ENCODE measurements at places on chromosomes 7 and 10.

- DNase-seq: peak; percentile 35
These were observed 350.6 kb downstream of the TFEC start for GRCh38 chr7:115679976-115680375.

DNA sequence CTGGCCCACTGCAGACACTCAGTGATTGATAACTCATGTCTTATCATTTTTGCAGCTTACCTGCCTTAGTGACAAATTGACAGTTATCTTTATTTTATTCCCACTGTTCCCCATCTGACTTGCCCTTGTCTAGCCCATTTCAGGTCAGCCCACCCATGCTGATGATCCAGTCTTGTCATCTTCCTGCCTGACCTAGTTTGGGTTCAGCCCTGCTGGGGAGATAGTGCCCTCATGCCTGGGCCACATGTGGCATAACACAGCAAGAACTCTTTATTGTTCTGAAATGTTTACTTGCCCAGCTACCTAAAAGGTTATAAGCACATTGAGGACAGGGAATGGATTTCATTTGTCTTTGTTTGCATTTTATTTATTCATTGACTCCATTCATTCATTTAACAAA, 75.6 kb downstream of the ENTPD1 start:
- no peak for DNase-seq

DNA sequence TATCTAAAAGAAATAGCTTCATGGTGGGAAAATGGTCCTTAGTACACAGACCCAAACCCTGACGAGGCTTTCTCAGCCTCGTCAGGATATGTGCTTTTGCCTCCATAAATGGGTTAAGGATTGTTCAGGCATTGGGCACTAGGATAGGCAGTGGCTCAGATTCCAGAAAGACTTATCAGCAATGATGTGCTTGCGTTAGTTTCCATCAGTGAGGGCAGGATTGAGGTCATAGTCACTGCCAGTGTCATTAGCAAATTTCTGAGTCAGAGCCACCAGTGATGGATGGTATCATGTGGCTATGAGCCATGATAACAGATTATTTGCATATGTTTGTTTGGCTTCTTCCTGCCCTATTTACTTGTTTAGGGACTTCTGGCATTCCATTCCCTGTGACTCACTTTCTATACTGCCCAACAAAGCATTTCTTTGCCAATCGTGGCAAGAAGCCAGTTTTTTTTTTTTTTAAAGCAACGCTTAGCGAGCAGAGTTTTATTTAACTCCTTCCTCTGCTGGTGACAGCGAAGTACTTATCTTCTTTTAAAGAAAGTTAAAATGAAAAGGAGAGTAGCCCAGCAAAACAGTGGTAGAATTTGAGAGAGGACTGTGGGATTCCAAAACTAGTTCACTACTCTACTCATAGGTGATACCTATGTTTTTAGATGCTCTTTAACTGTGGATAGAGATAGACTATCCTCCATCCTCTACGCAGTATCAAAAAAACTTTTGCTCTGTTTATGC, 44.4 kb downstream of the MYPN start:
- DNase-seq: peak; percentile 99

DNA sequence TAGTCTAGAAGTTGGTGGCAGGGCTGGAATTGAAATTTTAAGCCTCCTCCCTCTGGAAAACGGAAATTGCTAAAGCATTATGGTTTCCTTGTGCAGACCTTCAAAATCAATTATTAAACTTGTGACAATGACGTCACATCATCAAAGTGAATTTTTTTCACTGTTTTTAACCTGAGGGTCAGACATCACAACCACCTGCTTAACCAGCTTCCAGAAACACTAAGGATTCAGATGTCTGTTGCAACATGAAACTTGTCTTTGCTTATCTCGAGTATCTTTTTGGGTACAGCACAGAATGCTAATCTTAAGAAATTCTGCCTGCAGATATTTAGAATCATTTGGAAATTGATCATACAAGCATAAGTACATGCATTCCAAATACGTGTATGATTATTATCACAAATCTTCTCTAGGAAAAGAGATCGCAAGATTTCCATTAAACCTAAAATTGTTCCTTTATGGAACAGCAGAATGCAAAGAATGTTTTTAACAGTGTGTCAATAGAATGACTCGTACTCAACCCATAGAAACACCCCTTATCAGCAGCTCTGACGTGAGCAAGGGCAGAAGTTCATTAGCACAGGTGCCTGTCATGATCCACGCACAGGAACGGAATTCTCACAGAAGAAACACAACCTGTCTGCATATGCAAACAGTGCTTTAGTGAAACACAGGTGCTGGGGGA, 4.1 kb upstream of the GTPBP4 start:
- DNase-seq: no peak

DNA sequence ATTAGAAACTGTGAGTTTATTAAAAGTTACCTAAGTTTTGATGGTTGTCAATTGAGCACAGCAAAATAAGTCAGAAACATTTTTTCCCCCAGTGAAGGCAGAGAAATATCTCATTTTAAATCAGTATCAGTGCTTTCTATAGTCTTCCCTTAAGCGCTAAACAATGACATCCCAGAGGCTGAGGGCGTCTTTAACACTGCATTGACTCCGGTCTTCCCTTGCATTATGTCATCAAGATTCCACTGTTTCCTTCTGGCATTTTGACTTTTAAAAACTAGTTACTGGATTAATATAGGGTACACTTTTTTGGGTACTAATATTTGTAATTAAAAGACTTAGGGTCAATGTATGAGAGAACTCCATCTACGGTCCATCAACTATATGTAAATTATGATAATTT, 3.9 kb downstream of the GLUD1 start:
- no peak for DNase-seq

DNA sequence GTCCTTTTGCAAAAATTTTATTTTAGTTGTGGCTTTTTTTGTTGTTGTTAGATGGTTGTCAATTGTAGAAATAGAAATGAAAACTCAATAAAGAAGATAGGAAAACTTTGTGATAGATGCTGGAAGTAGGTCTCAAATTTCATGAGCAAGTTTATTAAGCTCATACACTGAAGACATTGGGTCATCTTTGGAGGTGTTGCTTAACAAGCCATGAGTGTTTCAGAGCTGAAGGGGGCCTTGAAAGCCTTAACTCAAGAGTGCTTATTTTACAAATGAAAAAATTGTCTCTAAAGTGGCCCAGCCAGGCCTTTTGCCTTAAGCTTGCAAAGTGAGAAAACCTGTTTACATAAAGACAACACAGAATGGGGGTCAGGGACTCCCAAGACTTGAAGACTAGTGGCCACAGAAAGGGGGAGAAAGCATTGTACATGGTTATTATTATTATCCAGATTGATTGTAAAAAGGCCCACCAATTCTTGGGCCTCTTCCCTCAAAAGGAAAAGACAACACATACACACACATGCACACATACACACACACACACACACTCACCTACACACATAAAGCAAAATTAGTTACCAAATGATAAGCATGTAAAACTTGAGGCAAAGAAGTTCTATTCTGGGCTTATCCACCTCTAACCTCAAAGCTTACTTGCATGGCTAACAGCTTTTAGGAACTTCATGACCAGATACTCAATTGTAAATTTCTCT, 49.7 kb upstream of the GLCCI1 start:
- DNase-seq: peak; percentile 25

DNA sequence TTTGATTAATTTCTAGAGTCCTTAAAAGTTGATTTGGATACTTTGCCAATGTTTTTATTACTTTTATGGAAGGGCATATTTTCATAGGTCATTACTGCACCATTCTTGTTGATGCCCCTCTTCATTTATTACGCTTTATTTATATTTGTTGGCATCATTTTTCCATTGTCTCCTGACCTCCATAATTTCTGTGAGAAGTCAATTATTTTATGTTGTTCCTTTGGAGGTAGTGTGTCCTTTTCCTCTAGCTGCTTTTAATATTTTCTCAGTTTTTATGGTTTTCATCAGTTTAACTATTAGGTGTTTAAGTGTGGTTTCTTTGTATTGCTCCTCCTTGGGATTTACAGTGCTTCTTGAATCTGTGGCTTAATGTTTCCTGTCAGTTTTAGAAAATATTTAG, 134.9 kb downstream of the SAMD9 start:
- no peak for DNase-seq

GRCh38 chr10:74104480-74104879, 46.1 kb downstream of the AP3M1 start:
- no peak for DNase-seq

- DNase-seq: no peak
These were observed 308.4 kb downstream of the RPS24 start for GRCh38 chr10:78341953-78342614.

GRCh38 chr7:104123786-104124185, 84.0 kb downstream of the ORC5 start:
- DNase-seq: peak; percentile 14

DNA sequence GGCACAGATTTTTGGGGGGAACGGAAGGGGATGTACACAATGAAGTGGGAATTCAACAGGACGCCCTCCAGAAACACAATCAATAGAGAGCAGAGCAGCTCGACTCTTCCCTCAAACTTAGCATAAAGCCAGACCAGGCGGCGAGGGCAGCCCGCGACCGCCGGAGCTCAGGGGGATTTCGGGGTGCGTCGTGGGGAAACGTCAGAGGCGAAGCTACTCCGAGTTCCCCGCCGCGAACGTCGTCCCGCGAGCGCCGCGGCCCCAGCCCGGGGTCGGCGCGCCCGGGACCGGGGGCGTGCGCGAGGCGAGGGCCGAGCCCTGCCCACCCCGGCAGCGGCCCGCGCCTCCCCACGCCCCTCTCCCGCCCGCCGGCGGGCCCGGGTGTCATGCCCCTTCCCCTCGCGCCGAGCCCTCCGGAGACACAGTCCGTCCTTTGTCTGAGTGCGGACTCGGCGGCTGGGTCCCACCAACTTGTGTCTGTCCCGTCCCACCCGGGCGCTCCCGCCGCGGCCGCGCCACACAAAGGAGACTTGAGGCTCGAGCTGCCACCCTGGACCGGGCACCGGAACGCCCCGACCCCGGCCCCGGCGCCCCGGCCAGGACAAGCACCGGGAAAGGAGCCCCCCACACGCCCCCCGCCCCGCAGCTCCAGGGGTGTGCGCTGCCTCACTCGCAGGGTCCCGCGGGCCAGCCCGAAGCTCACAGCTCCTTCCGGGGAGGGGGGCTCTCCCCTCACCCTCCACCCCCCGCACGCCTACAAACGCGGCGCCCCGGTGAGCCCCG, 634 bp downstream of the EZH2 start:
- peak; percentile 37 for DNase-seq

DNA sequence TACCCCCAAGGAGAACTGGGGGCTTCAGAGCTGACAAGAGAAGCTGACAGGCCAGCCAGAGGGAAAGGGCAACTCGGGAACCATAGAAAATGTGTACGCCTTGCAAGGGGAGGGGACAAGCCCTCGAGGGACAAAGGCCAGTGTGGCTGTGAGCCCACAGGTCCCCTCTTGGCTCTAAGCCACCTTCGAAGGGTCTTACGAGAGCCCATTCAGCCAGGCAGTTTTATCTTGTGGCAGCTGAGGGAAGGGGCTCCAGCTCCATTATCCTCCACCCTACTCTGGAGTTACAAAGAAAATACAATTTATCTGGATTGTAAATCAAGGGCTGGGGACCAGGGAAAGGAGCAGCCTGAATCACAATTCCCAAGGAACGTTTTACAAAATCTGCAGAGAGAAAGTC, 159.5 kb upstream of the ZMIZ1 start:
- no peak for DNase-seq

- DNase-seq: no peak
These were observed 7.7 kb downstream of the CPVL start for GRCh38 chr7:29138588-29138987.
